MM.1S (cell line): ENCODE measurements at places on chromosomes 2 and 18.

DNA sequence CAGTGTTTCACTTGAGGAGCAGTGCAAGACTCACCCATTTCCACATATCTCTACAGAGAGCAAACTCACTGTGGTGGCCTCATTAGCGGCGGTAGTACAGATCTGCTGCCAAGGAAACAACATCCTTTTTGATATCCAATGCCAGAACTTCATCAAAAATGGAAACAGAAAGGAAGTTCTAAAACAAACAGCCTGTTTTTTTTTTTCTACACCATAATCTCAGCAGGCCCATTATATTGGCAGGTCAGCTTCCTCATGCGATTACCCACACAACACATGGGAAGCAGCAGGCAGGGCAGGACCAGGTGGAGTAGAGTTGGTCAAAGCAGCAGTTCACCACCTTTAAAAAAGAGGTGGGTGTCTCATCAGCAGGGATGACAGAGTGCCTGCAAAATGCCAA, 678.9 kb upstream of the CELF4 start:
- no peak for DNase-seq

- DNase-seq: no peak
These were observed 97.8 kb downstream of the B3GNT2 start for GRCh38 chr2:62293490-62294271.

DNA sequence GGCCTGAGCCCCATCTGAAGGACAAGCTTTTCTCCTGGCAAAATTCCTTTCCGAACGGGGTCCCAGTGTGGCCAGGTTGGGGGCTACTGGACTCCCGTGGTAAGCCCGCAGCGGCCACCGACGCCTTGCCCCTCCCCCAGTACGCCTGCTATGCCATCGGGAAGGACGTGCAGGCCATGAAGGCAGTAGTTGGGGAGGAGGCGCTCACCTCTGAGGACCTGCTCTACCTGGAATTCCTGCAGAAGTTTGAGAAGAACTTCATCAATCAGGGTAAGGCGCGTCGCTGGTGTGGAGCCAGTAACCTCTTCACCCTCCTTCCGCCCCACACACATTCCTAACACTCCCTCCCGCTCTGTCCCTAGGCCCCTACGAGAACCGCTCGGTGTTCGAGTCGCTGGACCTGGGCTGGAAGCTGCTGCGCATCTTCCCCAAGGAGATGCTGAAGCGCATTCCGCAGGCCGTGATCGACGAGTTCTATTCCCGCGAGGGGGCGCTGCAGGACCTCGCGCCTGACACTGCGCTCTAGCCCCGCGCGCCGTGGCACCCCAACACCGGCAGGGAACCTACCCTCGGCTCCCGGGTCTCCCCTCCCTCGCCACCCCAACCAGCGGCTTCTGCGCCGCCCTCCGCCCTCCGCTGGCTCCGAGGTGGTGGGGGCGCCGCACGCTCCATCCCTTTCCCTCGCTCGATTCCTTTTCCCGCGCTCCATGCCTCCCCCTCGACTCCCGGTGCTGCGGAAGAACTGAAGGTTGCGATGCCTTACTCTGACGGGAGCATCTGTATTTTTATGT, 13.6 kb upstream of the ANKRD53 start:
- DNase-seq: peak; percentile 82

DNA sequence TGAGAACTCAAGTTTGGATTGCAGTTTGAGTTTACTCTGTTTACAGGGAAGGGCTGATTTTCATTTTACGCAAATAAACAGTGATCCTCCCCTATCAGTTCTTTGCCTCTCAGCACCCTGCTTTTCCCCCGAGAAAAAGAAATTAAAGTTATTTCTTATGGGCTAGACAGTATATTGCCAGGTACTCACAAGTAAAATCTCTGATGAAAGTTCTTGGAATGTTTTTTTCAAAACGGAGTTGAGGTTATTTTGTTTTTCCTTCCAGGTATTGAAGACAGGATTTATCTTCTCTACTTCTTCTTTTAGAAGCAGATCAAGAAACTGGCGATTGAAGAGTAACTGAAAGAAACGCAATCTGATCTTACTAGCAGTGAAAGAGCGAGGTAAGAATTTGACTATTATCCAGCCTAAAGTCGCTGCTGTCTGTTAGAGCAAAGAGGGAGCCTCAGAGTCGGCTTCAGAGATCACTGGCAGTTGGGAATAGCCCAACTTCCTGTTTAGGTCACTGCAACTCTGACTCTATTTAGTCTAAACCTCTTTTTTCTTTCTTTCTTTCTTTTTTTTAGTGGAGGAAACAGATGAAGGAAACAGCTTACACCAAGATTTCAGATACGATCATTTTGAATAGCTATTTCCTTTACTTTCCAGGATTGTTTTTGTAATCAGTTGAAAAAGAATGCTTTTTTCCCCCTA, at the start of gene TFPI:
Gene TFPI, minus strand, starts transcription at position 425 of the 693 bp plus-strand sequence. CDS start 50,667 bp downstream, outside the sequence.
- DNase-seq: no peak

- no peak for DNase-seq
These were observed 85.3 kb downstream of the FEZ2 start for GRCh38 chr2:36512705-36513104.

DNA sequence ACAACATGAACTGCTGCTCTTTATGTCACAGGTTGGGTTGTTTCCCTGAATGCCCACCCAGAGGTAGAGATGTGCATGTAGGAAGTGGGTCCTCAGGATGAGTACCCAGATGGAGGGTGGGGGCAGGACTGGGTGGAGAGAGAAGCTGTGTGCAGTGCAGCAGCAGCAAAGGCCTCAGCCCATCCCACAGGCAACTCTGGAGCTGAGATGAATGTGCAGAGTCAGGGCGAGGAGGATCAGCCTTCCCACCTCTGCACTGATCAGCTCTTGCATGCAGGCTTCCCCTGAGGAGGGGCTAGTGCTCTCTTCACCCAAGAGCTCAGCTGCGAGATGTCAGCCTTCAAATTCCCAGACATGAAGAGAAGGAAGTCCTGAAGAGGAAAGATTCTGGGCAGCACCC, 326.2 kb upstream of the RAB6C start:
- no peak for DNase-seq

GRCh38 chr2:108154366-108155061, 85.3 kb upstream of the SULT1C3 start:
- no peak for DNase-seq

DNA sequence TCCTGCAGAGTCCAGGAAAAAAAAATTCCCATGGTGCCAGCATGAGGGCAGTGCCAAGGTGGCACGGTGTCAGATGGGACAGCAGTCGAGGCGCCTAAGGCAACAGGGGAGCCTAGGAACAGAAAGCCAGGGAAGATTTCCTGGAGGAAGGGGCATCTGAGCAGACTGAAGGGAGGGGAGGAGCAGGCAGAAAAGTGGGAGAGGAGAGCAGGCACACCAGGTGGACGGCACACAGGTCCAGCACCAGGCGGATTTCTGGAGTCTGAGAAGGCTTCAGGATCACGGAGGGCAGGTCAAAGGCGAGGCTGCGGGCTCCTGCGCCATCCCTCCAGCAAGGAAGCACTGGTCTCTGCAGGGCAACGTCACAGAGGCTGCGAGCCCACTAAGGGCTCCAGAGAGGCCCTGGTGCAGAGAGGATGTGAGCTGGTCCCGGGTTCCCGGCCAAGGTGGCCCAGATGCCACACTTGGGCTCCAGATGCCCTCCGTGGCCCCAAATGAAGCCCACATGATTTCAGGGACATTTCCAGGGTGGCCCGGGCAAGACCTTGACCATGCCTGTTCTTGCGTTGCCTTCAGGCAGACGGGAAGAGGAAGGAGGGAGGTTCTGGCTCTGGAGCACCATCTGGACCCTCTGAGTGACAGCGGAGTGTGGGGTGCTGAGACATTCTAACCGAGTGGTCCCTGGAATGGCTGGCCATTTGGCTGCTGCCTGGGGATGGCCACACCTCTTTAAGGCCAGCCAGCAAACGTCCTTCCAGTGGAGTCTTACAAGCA, 4.1 kb downstream of the HS6ST1 start:
- DNase-seq: no peak

DNA sequence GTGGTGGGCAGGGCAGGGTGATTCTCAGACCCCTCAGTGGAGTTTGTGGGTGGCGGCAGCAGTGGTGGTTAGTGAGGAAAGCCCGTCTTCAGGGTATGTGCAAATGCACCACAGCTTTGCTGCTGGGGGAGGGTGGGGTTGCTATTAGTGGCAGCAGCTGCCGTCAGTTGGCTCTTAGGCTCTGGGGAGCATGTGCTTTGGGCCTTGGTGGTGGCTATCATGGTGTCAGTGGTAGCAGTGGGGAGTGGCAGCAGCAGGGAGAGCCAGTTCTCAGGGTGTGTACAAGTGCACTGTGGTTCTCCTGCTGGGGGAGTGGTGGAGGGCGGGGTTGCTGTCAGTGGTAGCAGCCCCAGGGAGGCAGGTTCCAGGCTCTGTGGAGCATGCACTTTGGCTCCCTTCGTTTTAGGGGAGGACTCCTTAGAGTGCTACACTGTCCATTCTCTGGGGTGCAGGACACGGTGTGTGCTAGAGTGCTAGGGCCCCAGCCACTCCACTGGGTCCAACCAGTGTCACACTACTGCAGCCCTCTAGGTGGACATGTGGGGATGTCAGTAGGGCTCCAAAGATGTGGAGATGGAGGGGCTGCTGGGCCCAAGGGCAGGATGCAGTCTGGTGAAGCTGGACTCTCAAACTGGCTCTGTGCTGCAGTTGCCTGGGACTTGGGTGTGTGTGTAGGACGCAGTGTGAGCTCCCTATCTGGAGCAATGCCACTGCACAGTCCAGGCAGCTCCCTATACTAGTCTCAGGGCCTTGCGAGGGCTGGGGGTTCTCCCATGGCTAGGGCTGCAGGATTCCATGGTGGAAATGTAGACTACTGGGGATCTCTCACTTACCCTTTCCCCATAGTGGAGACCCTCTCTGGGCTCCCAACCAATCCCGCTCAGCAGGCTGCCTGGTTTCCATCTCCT, 45.3 kb downstream of the ADCYAP1 start:
- DNase-seq: no peak

- DNase-seq: no peak
These were observed 1606.3 kb downstream of the SUCLG1 start for GRCh38 chr2:82852787-82853186.

DNA sequence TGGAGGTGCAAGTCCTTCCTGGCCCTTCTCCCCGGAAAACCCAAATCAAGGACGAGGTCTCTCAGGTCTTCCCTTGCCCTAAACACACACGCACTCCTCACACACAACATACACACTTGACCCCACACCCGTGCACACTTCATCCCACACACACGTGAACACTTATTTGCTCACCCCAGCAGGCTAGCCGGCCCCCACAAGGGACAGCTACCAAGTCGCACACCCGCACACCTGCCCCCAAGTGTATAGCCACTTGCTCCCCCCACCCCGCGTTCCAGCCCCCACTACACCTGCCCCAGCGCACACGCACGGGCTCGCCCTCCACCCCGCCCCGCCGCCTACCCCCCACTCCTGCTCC, 359 bp downstream of the TGFBRAP1 start:
- DNase-seq: peak; percentile 25

- DNase-seq: no peak
These were observed 59.9 kb upstream of the ODC1 start for GRCh38 chr2:10508038-10508437.

DNA sequence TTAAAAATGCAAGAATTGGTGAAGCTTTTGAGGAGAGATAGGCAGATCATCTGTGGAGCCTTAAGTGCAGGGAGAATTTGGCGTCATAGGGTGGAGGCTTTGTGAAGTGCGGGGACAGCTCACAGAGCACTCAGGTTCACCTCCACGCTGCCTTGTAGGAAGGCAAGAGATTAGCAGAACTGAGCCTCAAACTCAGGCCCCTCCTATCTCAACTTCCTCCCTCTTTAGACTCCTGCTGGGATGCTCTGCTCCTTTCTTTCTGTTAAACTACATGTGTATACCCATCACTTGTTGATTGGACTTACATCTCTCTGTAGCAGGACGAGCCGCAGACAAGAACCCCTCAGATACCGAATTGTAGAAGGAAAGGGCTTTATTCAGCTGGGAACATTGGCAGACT, 422.2 kb downstream of the SETBP1 start:
- no peak for DNase-seq

DNA sequence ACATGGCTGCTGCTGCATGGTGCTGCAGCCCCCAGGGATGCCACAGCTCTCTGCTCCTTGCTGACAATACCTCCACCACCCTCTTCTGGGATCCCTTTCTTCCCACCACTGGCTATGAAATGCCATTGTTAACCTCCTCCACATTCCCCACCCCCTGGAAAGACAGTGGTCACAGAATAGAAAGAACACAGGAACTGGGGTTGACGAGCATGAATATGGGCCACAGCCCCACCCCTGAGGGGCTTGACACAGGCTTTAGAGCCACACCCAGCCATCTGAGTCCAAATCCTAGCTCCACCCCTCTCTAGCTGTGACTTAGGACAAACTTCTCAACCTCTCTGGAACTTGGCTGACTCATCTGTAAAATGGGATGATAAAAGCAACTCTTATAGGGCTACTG, 47.3 kb downstream of the TMEM163 start:
- DNase-seq: no peak

DNA sequence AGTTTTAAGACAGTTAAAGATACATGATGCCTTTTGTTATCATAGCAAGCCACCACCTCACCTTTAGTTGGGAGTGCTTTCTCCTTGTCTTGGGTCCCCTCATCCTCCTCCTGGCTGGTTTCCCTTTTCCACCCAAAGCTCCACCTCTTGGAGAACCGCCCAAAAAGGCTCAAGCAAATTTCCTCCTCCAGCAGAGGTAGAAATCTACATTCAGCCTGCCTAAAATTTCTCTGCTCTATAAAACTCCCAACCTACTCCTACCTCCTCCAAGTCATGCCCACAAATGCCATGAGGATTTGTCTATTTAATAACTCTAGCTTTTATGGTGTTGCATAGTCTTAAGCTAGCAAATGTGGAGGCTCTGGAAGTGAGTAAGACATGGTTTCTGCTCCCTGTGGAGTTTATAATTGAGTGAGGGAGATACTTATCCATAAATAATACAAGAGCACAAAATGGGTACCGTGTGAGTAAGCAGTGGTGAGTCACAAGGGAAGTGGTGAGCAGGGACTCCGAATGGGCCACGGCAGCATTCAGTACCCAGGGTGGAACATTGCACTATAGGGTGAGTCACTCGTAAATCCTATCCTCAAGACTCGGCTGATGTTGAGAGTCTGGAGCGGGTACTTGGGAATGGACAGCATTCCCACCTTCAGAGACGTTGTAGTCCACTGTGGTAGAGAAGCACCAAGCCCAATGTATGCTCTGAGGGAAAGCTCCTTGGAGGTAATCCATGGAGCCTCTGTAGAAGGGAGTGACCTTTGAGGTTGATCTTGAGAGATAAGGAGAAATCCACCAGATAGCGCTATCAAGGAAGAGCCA, 146.3 kb downstream of the RTN4 start:
- DNase-seq: no peak
